ENCODE measurements at places on chromosomes 12 and 14. TPM values are rescaled to one million over a fixed set of nuclear protein-coding genes. Genes with fewer than 3 reads are reported as not detected.

The CCDC175 gene
- total RNA-seq = not detected

The CPNE6 gene
- not detected for total RNA-seq

The GLI1 gene
- total RNA-seq = 1.4 TPM

The UBE2N gene
- 90.3 TPM for total RNA-seq

The ZDHHC22 gene
- not detected for total RNA-seq

The ACOT2 gene
- total RNA-seq = 19.7 TPM

The TRPV4 gene
- 1.1 TPM for total RNA-seq

The RAB2B gene
- total RNA-seq = 26.2 TPM

The COCH gene
- 0.28 TPM for total RNA-seq

The TOMM20L gene
- not detected for total RNA-seq

The CRIP1 gene
- total RNA-seq = not detected
